SW 1271 (cell line): ENCODE measurements at places on chromosomes 12 and 14.

GRCh38 chr12:1760566-1761382 lies 59.6 kb upstream of the LRTM2 start:
- peak; percentile 85 for DNase-seq

- peak; percentile 17 for DNase-seq
Measured at GRCh38 chr12:21559855-21560569, 33.9 kb downstream of the SPX start.

DNA sequence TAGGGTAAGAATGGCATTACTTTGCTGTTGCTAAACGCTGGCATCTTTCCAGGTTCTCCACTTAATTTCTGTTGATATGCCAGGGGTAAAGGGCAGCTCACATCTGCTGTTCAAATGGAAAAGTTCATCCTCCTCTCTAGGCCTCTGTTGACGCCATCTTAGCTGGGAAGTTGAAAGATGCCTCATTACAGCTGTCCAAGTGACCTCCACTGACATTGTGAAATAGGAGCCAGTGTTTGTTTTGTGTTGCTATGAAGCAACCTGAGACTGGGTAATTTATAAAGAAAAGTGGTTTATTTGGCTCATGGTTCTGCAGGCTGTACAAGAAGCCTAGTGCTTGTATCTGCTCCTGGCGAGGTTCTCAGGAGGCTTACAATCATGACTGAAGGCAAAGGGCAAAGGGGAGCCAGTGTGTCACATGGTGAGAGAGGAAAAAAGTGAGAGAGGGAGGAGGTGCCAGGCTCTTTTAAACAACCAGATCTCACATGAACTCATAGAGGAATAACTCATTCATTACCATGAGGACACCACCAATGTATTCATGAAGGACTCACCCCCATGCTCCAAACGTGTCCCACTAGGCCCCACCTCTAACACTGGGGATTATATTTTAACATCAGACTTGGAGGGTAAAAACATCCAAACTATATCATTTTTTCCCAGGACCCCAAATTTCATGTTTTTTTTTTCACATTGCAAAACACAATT lies 3.2 kb upstream of the ADAM21 start:
- DNase-seq, result no peak

- no peak for DNase-seq
Measured at GRCh38 chr12:65615118-65615517, 209.2 kb upstream of the HMGA2 start.
